ENCODE measurements at places on chromosomes 4 and X.

GRCh38 chrX:39811376-39811775, 286.4 kb downstream of the BCOR start:
- no peak for DNase-seq

DNA sequence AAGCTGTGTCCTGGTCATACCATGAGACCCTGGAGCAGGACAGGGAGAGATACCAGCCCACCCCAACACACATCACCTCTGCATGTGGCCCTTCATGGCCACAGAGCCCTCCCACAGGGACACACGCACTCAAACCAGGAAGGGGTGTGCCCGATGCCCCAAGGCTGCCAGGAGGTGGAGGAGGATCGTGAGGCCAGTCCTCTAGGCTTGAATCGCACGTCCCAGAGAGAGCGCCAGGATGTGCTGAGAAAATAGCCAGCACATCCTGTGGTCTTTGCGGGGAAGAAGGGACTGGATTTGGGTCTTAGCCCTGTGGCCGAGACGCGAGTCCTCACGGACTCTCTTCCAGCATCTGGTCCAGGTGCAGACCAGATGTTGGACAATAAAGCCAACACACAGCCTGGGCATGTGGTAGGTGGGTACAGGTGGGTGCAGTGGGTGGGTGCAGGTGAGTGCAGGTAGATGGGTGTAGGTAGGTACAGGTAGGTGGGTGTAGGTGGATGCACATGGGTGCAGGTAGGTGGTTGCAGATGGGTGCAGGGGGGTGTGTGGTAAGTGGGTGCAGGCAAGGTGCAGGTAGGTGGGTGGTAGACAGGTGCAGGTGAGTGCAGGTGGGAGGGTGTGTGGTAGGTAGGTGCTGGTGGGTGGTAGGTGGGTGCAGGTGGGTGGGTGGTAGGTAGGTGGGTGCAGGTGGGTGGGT, 94.3 kb upstream of the AFAP1 start:
- DNase-seq = no peak

GRCh38 chr4:40182001-40182400, 14.8 kb upstream of the RHOH start:
- no peak for DNase-seq

- DNase-seq = no peak
Measured at GRCh38 chr4:6179362-6179761, 21.0 kb downstream of the JAKMIP1 start.

GRCh38 chr4:85790582-85790981, 315.6 kb downstream of the ARHGAP24 start:
- DNase-seq = no peak

- DNase-seq = no peak
Measured at GRCh38 chrX:10512258-10512657, 108.1 kb downstream of the MID1 start.
